Uterus (tissue), 4 donors: ENCODE measurements at places on chromosomes 11 and 22. TPM values are rescaled to one million over a fixed set of nuclear protein-coding genes. Genes with fewer than 3 reads are reported as not detected.

- DNase-seq = no peak
These were observed 11.3 kb upstream of the APOL4 start for GRCh38 chr22:36212901-36213300.

- DNase-seq = peak; percentile 6
These were observed 3.2 kb upstream of the GNAZ start for GRCh38 chr22:23067023-23067650.

The GGTLC2 gene
- not detected for total RNA-seq

GRCh38 chr11:11036848-11037732 is 179.2 kb upstream of the ZBED5 start:
- peak; percentile 55 for DNase-seq

DNA sequence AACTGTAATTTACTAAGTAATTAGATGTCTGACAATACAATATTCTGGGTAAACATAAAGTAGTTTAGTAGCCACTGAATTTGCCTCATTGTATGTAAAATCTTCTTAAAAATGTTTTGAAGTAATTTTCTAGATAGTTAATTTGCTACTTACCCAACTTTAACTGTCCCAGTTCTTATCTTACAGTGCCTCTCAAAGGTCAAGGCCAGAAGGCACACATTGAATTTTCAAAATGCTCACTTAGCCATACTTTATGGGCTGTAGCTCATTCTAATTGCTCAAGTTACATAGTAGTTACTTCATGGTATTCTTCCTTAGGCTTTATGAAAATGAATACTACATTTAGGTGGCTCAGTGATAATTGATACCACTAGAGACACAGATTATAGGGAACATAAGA is 666.6 kb downstream of the CNTN5 start:
- no peak for DNase-seq

DNA sequence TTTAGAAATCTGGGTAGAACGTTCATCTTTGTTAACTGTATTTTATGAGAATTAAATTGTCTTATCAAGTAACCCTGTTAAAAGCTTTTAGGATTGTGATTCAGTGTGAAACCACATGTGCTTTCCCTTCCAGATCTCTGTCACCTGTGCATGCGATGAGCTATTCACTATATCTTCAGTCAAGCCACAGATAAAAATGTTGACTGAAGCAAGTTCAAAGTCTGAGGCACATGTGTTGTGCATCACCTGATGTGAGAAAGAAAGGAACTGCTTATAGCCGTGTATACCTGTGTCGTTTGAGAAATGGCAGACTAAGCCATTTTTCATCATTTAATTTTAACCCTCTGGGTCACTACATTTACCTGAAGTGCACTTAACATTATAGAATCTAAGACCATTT is 1088.9 kb upstream of the TENM4 start:
- no peak for DNase-seq

GRCh38 chr11:92739041-92739440 is 230.4 kb upstream of the MTNR1B start:
- DNase-seq = no peak

The DNAJB7 gene
- total RNA-seq = not detected

DNA sequence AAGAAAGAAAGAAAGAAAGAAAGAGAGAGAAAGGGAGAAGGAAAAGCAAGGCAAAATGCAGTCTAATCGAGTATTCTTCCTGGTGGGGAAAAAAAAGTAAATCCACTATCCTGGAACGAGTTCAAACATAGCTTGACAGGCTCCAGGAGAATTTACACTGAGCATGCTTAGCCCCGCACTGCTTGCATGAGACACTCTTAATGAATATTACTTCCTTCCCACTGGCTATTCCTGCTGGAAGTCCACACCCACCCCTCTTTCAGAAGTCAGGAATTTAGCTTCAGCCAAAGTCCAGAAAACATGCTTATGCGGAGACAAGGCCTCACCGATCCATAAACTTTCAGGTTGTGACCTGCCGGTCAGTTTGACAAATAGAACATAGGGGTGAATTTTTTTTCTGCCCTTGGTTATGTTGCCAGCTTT is 251.8 kb upstream of the BLID start:
- DNase-seq = peak; percentile 41

DNA sequence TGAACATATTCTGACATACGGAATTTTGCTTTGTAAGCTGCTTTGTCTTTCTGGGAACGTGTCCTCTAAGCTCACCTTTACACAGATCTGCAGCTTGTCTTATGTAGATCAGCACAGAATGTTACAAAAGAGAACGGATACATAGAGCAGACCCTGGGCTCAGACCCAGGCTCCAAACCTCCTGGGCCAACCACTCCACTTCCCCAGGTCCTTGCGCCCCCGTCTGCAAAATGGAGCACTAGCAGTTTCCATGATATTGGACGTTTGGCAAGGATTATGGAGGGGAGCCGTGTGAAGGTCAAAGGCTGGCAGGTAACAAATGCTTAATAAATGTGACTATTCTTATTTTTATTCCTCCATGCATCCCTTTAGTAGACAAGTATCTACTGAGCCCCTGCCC is 358.4 kb downstream of the CTTN start:
- DNase-seq = no peak

DNA sequence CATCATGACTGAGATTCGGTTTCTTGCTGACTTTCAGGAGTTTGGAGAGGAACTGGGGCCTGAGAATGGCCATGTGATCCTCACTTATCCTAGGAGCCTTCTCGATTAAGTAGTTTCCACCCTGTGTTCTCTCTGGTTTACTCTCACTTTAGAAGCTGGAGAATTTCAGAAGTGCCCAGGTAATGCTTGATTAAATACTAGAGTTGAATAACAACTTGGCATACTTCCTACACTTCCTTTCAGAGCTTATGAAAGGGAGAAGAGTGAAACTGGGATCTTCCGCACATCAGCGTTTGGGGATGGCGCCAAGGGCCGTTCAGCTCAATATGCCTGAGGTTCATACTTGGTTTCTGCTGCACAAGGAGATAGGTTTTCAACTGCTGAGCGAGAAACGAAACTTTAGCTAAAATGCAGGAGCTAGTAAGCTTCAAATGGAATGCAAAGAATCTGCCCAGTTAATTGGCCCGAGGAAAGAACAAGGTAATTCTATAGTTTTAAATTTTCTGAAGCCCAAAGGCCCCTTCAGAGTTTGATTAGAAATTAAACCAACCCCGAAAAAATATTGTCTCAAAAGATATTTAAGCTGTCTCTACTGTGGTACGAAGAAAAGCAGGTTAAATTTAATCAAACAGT is 823 bp upstream of the MUC15 start:
- no peak for DNase-seq

The C22orf31 gene
- total RNA-seq = not detected

DNA sequence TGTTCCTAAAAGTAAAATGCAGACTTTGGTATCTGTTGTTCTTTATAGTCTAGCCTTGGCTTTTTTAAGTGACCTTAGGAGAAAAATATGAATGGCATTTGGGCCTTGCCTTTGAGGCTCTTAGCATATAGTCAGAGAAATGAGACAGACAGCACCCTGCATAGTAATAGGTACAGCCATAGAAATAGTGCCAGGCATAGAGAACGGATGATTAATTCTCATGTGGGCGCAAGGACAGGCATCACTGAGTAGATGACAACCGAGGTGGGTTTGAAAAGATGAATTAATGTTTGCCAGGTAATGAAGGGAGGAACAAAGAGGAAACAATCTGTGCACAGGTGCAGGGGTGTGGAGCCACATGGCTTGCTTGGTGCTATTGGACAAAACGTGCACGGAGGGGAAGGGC is 90.5 kb downstream of the BMAL1 start:
- DNase-seq = no peak

GRCh38 chr11:14329702-14330101 is 29.3 kb downstream of the RRAS2 start:
- no peak for DNase-seq

The SAMM50 gene
- 27.9 TPM for total RNA-seq

The GNB1L gene
- total RNA-seq = 12.2 TPM

The APOA4 gene
- not detected for total RNA-seq

The ZNF214 gene
- total RNA-seq = 5.6 TPM

DNA sequence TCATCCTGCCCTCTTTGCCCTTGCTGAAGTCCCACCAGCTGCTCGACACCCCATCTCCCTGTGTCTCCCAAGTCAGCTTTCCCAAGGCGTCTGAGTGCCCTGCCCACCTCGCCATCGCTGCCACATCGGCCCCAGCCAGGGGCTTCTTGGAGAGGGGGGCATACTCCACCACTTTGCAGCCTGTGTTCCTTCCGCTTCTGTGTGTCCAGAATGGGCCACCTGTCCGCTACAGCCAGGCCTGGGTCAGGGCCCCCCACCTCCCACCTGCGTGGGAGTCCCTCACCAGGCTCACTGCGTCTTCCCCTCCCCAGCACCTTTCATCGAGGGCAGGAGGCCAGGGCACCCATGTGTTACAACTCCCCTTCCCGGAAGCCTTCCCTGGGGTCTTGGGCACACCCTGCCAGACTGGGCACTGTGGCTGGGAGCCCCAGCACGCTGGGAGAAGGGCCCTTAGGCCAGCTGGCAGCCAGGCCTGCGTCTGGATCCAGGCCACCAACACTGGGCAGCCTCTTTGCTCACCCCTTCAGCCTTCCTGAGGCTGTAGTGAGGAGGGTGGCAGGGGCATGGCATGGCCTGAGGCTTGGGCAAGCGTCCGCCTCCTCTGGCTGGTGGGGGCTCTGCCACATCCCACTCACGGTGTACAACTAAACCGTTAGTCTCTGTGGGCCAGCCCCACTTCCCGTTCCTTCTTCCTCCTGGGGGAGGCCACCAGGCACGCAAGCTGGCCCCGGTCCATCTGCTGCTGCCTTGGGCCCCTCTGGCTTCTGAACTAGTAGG is 13.4 kb downstream of the CPT1A start:
- DNase-seq = no peak

GRCh38 chr11:1997755-1998154 is at the start of gene H19:
H19 (minus strand) TSS chr11:1997842.
- DNase-seq = no peak

The APBB1 gene
- 110 TPM for total RNA-seq

The OR5L1 gene
- not detected for total RNA-seq

The ARHGEF17 gene
- 76.7 TPM for total RNA-seq

DNA sequence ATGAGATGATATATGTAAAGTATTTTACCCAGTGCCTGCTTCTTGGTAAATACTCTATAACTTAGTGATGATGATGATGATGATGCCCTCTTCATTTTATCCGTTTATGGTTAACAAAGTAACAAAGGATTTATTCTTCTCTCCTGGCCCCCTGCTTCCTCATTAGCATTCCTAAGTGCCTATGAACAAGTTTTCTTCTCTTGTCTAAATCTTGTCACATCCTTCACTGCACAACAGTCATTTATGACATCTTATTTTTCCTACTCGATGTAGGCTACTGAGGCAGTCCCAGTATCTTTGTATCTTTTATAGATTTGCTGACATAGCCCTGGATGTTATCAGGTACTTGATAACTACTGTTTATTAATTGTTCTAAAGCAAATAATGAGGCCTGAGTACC is 754.4 kb upstream of the ARHGAP42 start:
- no peak for DNase-seq

DNA sequence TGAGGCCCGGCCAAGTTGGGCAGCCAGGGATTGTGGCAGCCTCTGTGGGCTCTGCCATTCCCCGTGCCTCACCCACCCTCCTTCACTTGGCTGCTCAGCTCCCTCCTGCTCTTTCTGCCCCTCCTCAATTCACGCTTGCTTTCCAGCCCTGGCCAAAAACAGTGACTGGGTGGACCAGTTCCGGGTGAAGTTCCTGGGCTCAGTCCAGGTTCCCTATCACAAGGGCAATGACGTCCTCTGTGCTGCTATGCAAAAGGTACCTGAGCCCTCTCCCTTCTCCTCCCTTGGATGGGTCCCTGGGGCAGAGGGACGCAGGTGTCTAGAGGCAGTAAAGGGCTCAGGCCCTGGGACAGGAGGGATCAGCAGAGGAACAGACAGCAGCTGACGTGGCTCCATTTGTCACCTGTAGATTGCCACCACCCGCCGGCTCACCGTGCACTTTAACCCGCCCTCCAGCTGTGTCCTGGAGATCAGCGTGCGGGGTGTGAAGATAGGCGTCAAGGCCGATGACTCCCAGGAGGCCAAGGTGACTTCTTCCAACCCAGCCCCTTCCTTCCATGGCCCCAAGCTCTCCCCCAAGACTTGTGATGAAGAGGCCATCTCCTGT is 2.7 kb downstream of the FREY1 start:
- DNase-seq = no peak

DNA sequence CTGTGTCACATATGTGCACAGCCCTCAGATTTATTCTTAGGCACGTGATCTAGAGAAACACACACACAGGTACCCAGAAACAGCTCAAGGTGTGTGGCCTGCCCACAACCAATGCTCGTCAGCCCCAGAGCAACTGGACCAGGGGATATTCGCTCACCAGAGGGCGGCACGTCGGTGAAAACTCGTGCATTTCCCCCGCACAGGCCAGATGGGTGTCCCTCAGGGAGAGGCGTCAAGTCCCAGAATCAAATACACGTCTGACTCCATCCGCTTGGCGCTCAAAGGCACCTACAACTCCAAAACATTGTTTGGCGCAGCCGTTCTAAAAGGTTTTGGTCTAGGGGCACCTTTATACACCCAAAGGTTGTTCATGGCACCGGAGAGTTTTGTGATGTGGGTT is 429.0 kb downstream of the BRD1 start:
- no peak for DNase-seq

The RRM1 gene
- total RNA-seq = 71.7 TPM

The PLAAT2 gene
- not detected for total RNA-seq

GRCh38 chr11:64566042-64566914 is 24.7 kb upstream of the SLC22A12 start:
- DNase-seq = peak; percentile 77

- no peak for DNase-seq
These were observed 59.8 kb downstream of the SLC25A17 start for GRCh38 chr22:40759294-40759840.

DNA sequence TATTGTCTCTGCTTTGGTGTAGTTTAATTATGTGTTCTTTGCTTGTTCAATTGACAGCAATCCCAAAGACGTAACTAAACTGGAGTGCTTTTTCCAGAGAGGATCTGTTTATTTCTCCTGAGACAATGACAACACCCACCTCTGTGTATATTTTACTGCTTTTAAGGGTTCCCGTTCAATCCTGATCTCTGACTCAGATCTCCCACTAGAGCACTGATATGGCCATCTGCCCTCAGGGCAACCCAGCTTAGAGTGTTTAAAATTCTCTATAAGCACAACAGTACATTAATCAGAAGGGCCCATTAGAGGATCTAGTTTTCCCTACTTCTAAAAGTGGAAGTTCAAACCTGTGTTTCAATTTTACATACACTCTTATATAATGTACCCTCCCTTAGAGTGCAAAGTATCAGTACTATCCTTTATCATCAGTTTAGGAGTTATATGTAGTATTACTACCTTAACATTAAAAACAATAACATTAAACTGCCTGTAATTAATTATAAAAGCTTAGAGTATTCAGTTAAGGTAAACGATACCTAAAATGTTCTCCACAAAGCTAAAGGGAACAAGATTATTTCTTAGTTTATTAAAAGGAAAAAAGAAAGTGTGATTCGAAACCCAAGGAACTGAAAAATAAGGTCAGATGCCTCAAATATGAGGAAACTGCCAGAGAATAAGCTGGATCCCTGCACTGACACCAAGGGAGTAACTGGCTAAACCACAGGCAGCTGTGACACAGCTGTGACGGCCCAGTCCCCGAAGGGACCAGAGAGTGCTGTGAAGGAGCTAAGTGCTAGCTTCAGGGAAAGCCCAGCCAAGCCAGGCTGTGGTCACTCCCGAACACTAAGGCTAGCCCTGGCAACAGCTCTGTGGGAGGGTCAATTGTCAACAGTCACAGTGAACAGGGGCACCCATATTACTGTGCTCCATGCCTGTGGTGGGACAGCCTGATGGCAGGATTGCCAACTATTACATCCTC is 15.2 kb downstream of the UFD1 start:
- DNase-seq = no peak
